NCI-H2029 (cell line): ENCODE measurements at places on chromosomes 7 and 10.

DNA sequence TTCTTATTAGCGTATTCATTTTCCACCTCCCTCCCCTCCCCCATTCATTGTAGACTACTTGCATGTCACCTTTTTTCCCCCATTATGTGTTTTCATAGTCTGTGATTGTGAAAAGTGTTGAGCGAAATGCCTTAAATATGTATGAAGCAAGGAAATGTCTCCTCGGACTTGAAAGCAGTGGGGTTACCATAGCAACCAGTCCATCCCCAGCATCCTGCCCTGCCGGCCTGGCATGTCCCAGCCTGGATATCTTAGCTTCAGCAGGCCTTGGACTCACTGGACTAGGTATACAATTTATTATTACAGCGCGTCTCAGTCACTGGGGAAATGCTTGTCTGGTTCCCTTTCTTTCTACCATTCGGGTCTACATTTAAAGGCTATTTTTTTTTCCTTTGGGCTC, 283.6 kb downstream of the BICC1 start:
- DNase-seq, result no peak

DNA sequence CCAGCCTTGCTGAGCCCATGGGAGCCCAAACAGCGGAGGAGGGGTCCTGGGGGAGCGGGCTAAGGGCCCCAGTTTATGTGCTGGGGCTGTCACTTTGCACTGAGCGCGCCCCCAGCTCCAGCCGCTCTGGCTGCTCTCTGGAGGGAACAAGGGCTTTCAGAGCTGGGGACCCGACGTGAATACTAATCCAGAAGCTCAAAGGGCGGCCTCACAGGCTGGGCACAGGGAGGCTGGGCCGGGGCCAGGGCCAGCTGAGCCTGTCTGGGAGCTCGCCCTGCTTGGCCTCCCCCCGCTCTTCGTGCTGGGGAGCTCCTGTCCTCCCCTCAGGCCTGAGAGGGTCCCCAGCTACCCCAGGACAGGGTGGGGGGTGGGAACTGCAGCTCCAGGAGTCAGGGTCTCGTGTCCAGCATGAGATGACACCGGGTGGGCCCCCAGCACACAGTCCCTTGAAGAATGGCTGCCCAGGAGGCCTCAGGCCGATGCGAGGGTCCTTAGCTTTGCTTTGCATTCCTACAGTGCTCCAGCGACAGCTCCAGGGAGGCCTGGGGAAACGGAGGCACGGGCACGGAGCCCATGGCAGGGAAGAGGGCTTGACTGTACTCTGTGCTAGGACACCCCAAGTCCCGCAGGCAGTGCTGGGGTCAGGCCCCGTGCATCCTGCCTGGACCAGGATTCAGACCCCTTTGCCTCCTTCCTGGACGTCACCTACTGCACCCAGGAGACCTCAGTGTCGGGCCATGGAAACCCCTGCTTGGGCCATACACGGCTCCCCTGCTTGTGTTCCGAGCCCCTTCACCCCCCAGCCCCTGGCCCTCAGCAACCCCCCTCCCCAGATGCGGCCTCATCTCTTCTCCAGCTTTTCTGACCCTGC, 5.8 kb upstream of the AMZ1 start:
- DNase-seq, result no peak

- no peak for DNase-seq
Measured at GRCh38 chr10:69681436-69681835, 51.4 kb downstream of the FAM241B start.

DNA sequence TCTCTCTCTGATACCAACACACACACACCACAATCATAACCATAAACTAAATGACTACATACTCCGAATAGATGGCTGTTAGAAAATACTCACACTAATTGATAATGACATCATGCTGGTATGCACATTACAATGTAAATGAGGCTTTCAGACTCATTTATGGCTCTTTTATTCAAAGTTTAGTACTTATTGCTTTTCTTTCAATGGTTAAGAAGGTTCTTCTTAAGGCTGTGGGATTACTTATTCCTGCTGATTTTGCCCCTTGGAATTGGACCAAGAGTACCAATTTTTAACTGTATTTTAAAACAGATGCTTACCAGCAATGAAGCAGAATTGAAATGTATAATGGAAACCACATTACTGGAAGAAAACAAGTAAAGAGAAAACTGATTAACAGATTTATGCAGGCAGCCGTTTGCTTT, 20.6 kb upstream of the CABCOCO1 start:
- DNase-seq, result no peak

DNA sequence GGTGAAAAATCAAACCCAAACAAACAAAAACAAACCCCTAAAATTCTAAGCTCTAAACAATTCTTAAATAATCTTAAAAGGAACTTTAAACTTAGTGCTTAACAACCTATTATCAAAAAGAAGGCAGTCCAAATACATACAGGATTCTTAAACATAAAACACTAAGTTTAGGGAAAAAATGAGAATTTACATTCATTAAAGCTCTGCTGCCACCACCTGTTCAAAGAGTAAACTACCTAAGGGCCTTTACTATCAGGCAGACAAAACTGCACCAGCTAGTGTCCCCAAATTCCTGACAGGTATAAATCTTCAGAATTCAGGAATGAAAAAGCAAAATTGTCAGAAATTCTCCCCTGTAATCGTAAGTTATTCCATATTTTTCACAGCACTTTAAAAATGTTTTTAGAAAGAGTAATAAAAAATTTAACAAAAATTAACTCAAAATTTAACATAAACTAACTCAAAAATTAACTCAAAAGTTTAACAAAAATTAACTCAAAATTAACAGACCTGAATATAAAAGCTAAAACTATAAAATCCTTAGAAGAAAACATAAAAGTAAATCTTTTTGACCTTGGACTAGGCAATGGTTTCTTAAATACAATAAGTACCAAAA, 55.1 kb downstream of the PDZD8 start:
- DNase-seq, result no peak

GRCh38 chr7:91242097-91242844, 22.0 kb upstream of the FZD1 start:
- no peak for DNase-seq

DNA sequence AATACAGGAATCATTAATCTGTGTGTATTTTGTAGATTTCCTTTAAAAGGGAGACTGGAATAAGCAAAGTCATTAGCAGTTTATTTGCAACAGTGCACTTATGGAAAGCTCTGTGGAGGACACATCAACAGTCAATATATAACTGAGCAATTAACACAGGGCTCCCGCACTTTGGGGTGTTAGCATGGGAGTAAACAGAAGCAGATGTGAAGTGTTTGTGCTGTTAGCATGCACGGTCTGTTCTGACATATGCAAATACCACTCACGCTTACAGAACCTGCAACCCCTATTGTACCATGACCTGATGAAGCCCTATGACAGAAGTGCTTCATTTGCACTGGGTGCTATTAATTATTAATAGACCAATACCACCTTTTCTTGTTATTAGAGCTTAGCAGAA, 118.9 kb downstream of the PPP1R3A start:
- DNase-seq, result no peak

- no peak for DNase-seq
Measured at GRCh38 chr10:52464368-52465124, 150.5 kb downstream of the DKK1 start.

DNA sequence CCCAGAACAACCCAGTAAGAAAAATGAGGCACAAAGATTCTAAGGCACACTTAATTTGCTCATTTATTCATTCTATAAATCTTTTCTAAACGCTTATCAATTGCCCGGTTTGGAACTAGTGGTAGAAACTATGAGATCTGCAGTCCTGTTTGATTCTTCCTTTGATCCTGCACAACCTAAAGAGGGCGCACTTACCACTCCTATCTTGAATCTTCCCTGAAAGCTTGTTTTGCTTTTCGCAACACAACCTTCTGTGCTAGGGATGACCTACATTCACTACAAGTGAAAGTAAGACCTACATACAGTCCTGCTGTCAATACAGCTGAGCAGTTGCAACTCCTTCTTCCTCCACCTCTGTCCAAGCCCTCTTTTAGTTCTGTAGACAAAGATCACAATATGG, 12.6 kb upstream of the ARL4A start:
- DNase-seq, result peak; percentile 38

DNA sequence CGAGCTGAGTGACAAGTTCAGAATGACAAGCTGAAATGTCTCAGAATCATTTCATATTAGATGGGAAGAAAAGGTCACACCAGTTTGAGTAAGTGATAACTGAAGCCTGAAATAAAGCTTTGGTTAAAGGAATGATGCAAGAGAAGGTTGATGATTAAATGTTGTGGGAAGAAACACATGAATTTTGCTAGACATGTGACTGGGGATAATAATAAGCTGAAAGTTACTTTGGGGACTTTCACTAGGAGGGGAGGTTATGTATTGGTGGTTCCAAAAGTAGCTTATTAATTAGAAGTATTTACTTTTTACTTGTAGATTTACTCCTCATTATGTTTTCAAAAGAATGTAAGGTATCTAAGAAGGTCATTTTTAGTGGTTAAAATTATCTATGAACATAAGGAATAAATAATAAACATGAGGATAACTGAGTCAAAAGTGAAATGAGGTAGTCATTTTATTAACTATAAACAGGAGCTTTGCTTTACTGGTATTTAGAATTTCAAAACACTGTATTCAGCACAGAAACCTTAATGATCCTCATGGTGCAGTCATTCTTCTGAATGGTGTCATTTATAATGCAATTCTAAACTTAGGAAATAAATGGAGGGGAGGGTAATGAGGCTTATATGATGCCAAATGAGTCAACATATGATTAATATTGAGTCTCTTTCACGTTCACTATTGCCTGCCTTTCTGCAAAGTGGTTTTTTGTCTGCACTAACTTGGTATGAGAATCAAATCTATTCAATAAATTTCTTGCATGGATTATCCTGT, 63.7 kb downstream of the PRKG1 start:
- DNase-seq, result no peak

- no peak for DNase-seq
Measured at GRCh38 chr7:78489476-78490240, 691.1 kb downstream of the PHTF2 start.

DNA sequence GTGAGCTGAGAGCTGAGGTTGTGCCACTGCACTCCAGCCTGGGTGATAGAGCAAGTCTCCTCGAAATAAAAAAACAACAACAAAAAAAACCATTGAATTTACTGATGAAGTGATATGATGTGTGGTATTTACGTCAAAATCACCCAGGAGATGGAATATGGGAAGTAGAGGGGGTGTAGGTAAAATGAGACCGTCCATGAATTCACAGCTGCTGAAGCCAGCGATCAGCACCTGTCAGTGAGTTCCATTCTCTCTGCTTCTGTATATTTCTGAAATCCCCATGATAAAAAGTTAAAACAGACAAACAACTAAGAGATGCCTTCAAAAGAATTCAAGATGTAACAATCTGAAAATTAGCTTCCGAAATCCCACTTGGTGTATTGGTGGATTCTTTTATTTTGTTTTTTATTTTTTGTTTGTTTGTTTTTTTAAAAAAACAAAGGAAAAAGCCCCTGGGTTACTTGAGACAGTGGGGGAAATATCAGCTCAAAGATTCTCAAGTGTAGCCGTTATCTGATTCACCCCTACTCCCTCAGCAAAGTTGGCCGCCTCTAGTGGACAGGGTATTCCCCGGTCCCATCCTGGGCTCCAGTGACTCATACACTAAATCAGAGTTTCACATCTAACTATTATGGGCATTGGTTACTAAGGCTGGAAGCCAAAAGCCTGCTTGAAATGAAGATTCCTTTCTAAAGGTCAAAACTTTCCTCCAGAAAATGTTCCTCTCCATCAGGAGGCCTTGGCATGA, 76.4 kb downstream of the MAP3K8 start:
- no peak for DNase-seq
